ENCODE measurements at places on chromosomes 16 and 17.
A peak's percentile ranks its signal among the peaks of the same experiment; 100 is the strongest.

DNA sequence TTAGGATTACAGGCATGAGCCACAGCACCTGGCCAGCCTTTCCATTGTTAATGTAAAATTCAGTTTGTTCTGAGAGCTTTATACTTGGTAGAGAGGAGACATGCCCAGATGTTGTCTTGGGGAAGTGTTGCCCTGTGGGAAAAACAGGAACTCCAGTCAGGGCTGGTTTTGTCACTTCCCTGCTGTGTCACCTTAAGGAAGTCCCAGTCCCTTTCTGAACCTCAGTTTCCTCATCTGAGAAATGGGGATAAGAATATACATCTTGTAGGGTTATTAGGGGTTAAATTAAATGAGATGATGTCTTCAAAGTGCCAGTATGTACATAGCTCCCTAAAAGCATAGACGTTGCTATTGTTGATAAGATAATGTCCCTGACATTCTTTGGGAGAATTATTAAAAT, 25.3 kb downstream of the CLEC16A start:
- DNase-seq = no peak

- no peak for DNase-seq
These were observed 252.7 kb downstream of the PMP22 start for GRCh38 chr17:15012351-15012980.

- no peak for DNase-seq
These were observed 255.4 kb downstream of the IRX3 start for GRCh38 chr16:54031107-54031760.

GRCh38 chr17:17691468-17692263, 10.4 kb downstream of the RAI1 start:
- DNase-seq = no peak

DNA sequence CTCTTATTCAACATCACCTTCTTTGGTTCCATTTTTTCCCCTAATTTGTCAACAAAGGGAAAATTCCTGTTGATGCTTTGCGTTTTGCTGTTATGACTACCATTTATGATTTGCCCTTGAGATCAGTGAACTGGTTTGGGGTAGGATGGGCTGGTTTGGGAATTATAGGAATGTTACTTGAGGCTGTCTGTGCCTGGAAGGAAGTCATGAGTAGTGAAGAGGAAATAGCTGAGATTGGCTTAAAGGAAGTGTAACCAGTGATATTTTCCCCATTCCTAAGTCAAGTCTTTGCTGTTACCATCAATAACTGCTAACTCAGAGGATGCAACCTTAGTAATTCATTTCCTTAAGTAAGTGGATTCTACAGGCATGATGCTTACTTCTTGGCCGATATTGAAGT, 179.2 kb downstream of the MAP2K6 start:
- no peak for DNase-seq

- no peak for DNase-seq
These were observed 21.4 kb upstream of the SPNS2 start for GRCh38 chr17:4477255-4477791.

DNA sequence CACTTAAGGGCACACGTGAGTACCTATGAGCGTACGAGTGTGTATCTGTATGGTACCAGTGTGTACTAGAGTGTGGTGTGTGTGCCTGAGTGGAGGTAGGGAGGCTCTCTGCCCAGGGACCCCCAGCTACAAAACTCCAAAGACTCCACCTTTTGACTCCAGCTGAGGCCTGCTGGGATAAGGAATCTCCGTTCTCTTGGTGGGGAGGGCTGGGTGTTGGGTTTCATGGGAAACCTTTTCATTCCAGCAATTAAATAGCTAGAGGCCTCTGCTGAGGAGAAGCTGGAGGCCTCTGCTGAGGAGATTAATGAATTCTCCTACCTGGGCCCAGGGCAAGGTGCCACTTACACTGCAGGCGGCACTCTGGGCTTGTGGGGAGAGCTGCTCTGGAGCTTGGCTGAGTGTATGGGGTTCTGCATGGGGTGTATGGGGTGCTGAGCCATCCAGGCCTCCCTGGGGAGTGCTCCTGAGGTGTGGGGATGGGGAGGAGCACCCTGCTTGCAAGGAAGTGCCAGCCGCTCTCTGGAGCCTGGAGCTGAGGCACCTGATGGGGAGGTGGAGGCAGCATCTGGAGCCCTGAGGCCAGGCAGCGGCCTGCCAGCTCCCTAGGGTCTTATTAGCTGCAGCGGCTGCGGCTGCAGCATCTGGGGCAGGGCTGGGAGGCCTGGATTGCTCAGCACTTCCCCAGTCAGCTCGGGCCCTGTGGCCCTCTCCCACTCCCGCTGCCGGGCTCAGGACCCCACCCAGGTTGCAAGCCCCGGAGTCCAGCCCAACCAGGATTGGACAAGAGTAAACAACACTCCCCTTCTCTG, 4.6 kb downstream of the ANKRD13B start:
- no peak for DNase-seq

DNA sequence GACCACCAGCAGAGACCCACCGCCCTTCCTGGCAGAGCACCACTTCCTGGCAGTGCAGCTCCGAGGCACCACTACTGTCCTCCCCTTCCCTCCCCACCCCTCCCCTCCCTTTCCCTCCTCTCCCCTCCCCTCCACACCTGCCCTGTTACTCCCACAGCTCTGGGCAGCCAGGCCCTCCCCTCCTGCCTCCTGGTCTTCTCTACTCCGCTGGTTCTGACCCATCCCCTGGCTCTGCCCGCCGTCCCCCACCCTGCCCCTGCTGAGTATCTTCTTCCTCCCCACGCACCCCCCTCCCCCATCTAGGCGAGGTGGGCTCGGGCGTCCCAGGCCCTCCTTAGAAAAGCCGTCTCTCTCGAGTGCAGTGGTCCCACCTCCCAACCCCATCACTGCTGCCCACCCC, 77.7 kb downstream of the AMFR start:
- no peak for DNase-seq

DNA sequence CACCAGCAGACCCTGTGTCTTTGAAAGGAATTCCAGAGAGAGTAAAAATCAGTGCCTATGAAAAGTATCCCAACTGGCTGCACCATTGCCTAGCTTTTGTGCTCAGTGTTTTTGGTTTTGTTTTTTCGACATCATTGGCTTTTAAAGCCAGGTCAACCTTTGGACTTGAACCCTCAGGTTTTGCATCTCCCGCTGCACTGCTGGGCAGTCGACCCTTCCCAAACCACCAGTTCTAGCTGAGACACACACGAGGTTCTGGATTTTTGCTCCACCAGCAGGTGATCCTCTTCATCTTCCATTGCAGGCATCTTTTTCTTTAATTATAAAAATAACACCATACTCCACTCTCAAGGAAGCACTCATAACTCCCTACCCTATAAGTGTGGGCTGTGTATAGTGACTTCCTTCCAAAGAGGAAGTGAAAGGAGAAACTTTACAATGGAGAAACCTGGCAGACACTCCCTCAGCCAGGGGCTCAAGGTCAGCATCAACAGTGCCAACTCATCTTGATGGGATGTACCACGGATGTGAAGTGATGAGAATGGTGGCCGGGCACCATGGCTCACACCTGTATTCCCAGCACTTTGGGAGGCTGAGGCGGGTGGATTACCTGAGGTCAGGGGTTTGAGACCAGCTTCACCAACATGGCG, 57.8 kb downstream of the BMERB1 start:
- no peak for DNase-seq

DNA sequence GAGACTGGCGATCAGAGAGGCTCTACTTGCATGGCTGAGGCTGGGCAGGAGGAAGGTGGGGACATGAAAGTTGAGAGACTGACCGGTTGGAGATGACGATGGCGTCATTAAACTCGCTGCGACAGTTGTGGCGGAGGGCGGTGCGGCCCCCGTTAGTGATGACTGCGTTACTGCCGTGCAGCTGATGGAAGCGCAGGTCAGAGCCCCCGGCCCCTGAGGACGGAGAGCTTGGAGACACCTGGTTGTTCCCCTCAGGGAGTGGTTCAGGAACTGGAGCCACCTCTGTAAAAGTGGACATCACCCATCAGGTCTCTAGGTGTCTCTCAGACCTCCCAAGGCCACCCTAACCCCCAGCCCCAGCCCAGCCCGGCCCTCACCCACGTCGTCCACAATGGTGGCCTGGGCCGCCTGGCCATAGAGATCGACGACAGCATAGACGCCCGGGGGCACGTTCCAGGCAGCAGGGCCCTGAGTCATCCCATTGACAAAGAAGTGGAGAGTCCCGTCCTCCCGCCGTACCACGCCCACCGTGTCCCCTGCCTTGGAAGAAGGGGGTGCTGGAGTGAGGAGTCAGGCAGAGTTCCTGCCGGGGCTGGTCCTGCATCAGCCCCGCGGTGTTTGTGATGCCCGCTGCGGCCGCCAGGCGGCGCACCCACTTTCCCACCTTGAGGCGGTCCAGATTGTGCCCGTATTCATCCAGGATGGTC, 5.3 kb downstream of the NEURL4 start:
- no peak for DNase-seq

DNA sequence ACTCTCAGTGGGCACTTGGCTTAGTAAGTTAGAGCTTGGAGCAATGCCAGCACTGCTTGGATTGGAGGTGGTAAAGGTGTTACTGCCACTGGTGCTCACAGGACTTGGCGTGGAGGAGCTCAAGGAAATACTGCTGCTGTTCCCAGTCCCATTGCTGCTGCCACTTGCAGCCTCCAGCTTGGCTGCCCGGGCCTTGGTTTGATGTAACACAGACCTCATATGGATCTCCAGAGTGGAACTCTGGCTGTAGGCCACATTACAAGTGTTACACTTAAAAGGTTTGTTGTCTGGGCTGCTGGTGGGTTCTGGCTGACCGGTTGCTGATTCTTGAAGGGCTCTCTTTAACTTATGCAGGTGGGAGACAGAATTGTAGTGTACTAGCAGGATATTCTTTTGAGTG, 250.3 kb downstream of the ZFHX3 start:
- no peak for DNase-seq

GRCh38 chr16:56048425-56049105, 142.7 kb upstream of the GNAO1 start:
- DNase-seq = no peak

GRCh38 chr17:17467720-17468119, 9.1 kb upstream of the MED9 start:
- DNase-seq = no peak

- DNase-seq = no peak
These were observed 134.1 kb downstream of the IRF8 start for GRCh38 chr16:86033016-86033474.

DNA sequence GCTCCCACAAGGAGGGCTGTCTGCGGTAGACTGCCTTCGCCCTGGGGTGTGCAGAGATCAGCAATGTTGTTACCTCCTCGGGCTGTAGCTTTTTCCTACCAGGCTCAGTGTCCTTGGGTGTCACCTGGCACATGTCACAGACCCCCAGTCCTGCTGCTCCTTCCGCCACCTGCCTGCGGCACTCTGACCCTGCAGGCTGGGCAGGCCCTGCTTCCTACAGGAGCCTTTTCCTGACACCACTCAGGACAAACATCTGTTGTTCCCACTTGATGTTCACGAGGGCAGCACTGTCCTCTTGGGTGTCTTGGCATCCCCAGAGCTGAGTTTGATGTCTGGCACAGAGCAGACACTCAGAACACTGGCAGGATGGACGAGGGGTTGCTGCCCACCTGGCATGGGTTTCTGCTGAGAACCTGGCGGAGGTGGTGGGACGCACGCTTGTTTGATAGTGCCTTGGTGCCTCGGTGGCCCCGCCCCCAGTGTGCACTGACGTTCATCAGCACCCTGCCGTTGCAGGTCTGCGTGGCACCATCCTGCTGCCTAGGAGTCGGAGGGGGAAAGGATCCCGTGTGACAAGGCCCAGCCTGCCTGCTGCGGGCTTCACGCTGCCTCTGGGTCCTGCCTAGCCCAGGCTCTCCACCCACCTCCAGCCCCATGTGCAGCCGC, 26.7 kb upstream of the NUDT16L1 start:
- DNase-seq = no peak

GRCh38 chr17:56326001-56326359, 172.7 kb downstream of the ANKFN1 start:
- no peak for DNase-seq

- DNase-seq = no peak
These were observed 64.8 kb downstream of the ERCC4 start for GRCh38 chr16:13984794-13985193.

- DNase-seq = no peak
These were observed 195.4 kb downstream of the XYLT1 start for GRCh38 chr16:17275076-17276009.

DNA sequence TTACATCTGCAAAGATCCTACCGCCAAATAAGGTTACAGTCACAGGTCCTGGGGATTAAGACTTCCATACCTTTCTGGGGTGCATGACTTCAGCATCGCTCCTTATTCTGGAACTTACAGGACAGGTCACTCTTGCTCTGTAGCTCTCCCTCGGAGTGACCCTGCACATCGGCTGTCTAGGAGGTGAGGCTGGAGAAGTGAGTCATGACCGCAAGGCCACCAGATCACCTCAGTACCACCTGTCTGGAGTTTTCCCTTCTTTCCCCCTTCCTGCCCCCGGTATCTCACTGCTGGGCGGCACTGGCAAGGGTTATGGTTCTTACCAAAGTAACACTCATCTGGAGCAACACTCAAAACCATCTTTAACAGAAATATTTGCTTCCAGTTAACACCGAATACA, 374.8 kb downstream of the SLC39A11 start:
- no peak for DNase-seq

DNA sequence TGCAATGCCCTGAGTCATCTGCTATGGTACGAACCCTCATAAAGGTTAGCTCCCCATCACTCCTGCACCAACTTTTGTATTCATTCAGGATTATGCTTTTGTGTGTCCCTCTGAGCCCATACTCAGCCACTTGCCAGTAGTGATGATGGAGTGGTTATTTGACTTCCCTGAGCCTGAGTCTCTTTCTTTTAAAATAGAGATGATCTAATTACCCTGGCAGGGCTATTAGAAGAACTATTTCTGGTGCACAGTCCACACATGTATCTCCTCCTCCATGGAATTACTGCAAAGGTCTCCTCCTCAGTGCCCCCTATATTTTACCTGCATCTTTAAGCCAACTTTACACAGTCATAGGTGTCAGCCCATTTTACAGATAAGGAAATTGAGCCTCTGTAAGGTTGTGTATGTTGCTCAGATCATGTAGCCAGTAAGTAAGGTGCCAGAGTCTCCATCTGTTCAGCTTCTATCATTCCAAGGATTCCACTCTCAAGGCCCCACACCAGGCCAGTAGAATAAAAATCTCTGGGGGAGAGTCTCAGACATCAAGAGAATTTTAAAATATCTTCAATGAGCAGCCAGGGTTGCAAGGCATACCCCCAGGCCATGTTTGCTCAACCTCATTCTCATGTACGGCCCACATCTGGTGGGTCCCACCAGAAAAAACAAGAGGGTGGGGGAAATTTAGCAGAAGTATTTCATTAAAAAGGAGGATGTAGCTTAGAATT, 333.7 kb upstream of the HSBP1 start:
- no peak for DNase-seq

DNA sequence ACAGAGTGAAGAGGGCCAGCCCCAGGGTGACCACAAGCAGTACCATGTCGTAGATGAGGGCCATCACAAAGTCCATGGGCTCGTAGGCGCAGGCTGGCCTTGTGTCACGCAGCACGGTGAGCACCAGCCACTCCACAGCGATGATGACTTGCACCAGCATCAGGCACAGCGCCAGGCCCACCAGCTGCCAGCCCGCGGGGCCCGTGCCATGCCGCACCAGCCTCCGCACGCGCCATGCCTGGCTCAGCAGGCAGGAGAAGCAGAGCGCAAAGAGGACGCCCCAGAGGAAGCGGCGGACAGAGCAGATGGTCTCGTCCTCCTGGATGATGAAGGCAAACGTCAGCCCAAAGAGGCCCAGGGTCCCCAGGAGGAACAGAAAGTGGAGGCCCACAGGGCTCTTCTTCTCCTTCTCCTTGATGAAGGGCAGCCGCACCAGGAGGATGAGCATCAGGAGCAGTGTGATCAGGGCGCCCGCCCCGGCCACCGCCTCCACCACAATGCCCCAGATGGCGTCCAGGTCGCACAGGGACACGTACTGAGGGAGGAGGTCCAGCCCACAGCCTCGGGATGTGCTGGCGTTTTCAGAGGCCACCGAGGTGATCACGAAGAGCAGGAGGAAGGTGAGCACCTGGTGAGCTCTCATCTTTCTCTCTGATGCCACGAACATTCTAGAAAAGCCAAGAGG, 12.3 kb downstream of the GPRC5B start:
- peak; percentile 50 for DNase-seq

All from anterior cingulate cortex (tissue), 58 donors.